ENCODE measurements at places on chromosomes 13 and 19.

- no peak for DNase-seq
Measured at GRCh38 chr13:109783815-109784589, 2.4 kb downstream of the IRS2 start.

GRCh38 chr19:8259922-8260247, 48.3 kb downstream of the CD320 start:
- DNase-seq: no peak

GRCh38 chr19:41156207-41156606, 36.8 kb upstream of the CYP2S1 start:
- DNase-seq: no peak

GRCh38 chr19:17861542-17862402, 2.1 kb downstream of the RPL18A start:
- DNase-seq: no peak

DNA sequence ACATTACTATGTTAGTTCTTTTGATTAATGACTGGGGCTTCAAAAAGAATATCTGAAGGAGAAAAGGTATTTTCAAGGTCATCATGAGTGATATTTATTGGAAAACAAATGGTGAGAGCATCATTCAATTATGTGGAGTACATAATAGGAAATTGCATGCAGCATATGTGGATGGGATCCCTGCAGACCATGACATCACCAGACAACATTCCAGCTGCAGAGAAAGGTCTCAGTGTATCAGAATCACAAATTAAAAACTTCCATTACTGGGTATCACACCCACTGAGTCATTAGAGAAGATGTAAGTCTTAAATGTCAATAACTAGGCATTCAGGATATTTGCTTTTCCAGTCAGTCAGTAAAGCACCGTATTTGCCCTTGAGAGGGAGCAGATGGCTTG, 574.4 kb upstream of the SLC10A2 start:
- DNase-seq: no peak

DNA sequence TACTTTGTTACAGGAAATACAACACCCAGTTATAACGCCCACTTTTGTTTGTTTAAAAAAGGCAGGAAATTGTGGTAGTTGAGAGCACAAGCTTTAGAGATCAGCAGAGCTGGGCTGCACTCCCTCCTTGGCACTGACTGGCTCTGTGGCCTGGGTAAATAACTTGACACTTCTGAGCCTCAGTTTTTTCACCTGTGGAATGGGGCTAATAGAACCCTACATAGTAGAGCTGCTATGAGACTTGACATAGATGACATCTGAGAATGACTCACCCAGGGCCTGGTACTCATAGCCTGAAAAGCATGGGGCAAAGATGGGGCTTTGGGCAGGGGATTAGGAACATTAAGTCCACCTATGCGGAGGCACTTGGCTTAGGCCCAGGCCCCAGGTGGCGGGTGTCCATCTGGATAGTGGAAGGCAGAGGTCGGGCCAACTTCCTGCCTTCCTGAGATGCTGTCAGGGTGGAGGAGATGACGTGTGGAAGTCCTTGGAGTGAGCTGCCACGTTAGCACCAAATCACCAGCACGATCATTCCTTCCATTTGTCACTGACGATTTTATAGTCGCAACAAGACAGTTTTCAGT, 159.1 kb downstream of the KATNAL1 start:
- no peak for DNase-seq

GRCh38 chr19:18915639-18916038, 3.5 kb downstream of the COPE start:
- DNase-seq: peak; percentile 33

DNA sequence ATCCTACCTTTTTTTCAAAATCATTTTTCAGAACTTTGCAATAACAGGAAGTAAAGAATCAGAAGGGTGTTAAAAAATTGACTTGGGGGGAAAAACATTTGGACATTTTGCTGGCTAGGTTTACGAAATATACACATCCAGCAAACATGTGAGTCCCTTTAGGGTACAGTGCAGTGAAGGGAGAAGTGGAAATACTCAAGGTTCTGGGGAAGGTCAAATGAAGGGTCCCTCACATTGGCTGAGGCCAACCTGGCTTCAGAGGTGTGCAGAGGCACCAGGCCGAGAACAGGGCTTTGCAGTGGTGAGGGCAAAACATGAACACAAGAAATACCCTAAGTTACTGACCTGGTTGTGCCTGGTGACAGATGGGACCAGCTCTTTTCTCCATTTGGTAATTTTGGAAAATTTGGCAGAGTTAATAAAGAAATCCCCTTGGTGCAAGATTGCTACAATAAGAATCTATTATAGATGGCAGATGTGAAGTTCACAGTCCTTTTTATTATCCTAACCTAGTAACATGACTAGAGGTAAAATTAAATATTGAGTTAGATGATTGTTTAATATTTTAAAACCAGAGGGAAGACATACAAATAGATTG, 1.5 kb upstream of the UPF3A start:
- DNase-seq: no peak

DNA sequence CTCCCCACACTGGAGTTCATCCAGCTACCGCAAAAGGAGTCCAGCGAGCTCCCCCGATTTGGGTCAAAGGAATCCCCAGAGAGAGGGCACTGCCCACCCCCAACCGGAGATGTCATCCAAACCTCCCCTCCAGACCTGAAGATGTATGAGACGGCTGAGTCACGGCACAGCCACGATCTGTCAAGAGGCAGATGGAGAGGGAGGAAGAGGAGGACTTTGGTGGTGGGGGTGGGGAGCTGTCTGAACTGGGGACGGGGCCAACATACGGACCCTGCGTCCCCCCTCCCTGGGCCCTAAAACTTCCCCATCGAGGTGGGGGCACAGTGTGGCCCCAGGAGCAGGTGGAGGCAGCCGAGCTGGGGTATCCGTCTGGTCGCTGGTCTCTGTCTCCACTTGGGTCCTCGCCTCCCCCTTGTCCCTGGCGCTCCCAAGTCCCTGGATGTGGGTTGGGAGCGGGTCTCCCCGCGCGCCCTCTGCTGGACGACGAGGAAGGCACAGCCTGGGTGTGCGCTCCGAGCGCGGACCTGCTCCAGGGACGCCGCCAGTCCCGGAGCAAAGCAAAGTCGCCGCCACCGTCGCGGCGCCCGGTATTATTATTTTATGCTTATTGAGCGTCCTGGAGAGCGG, 3.8 kb downstream of the PDE4A start:
- DNase-seq: peak; percentile 77

DNA sequence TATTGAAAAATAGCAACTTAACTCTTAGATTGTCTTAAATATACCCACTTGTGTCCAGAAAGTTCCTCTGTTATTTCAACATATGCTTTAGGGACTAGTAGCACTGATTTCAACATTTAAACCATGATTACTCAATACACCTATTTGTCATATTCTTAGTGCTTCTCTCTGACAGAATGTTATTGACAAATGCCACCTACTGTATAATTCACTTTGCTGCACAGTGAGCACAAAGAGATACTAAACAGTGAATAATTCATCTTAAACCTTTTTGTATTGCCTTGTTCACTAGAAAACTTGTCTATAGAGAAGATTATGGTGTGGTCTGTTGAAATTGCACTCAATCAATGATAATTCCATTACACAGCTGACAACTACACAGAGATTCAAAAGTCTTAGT, 692.6 kb downstream of the PCDH17 start:
- no peak for DNase-seq

- no peak for DNase-seq
Measured at GRCh38 chr19:33661336-33661735, 39.6 kb downstream of the CHST8 start.

- no peak for DNase-seq
Measured at GRCh38 chr13:71252184-71252704, 614.8 kb downstream of the DACH1 start.

- DNase-seq: no peak
Measured at GRCh38 chr13:94256721-94257120, 222.8 kb downstream of the DCT start.

DNA sequence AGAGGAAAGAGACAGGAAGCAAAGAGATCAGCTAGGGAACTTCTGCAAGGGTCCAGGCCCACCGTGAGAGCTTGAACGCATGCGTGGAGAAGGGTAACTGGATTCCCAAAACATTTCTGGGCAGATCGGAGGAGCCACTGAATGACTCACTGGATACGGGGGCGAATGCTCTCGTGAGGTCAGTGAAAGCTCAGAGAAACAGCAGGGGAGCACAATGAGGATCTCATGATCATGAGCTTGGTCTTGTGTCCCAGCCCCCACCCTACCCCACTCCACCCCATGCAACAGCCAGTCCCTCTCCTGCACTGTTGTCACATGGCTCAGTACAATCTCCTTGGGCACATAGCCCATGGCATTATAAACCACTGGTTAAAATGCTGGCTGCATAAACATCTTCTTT, 40.6 kb downstream of the DCLK1 start:
- DNase-seq: no peak

- no peak for DNase-seq
Measured at GRCh38 chr13:34749046-34749445, 193.0 kb upstream of the NBEA start.

- DNase-seq: no peak
Measured at GRCh38 chr13:63209330-63210017, 1793.8 kb upstream of the PCDH20 start.

DNA sequence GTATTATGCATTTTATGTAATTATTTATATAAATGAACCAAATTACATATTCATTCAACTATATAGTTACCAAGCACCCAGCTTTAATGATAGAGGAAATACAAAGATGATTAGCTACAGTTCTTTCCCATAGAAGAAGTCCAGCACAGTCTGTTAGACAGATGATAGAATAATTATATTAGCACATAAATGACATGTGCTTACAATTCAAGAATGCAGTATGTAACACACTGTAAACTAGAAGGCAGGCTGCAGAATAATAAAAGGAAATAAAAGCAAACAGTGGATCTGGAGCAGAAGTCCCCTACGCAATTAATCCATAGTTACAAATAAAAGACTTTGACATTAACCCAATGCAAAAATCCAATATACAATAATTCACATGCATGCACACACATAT, 379.0 kb downstream of the DNAJC15 start:
- no peak for DNase-seq

DNA sequence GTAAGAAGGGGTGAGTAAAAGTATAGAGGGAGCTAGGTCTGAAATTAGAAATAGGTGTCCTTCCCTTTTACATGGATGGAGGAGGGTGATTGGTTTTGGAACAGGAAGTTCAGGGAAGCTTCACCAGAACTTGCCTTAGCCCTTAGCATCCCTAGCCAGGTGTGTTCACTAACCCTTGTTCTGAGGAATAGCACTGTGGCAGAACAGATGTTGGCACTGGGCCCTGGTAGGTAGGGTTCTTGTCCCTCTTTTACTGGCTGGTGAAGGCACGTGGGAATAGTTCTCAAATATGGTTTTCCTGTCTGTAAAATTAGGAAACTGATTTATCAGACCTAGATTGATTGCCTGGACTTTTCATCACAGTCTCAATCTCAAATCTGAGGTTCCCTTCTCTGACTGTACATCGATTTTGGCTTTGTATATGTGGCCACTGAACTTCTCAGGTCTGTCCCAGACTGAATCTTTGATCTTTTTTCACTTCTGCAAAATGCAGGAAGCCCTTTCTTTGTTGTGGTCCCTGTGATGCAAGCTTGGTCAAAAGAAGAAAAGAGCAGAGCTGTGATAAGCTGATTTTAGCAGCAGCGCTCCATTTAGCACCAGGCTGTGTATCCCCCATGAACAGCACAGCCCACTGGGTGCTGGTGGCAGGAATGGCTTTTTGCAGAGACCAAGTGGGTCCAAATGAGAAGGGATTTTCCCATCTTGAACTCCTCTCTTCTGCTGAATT, 86.2 kb upstream of the HTR2A start:
- no peak for DNase-seq

- no peak for DNase-seq
Measured at GRCh38 chr13:93368718-93369117, 142.1 kb downstream of the GPC6 start.

- no peak for DNase-seq
Measured at GRCh38 chr13:26821672-26822071, 61.1 kb upstream of the GPR12 start.

GRCh38 chr13:62682788-62683187, 1267.1 kb upstream of the PCDH20 start:
- DNase-seq: no peak

DNA sequence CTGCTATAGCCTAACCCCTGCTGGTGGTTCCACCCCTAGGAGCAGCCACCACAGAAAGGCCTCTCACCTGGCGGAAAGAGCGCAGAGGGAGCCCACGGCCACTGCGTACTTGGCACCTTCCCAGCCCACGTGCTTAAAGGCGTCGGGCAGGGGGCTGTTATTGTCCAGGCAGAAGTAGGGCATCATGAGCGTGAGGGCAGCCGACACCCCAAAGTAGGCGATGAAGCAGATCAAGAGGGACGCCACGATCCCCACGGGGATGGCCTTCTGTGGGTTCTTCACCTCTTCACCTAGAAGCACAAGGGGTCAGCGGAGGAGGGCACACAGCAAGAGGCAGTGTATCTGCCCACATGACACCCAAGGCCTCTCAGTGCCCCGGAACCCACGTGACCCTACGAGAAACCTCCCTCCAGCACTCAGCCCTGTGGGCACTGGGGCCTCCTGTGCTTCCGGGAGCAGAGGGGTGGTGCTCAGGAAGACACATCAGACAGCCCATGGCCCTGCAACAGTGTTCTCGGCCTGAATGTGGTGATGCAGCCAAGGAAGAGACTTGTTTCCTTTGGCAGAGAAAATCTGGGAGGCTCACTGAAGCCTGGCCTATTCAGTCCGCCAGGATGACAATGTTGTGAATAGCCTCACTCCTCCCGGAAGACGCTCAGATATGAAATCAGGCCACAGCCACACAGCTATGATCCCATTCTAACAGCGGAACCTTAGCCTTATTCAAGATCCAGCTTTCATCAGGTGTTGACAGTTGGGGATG, 72.1 kb downstream of the SLC7A1 start:
- no peak for DNase-seq

DNA sequence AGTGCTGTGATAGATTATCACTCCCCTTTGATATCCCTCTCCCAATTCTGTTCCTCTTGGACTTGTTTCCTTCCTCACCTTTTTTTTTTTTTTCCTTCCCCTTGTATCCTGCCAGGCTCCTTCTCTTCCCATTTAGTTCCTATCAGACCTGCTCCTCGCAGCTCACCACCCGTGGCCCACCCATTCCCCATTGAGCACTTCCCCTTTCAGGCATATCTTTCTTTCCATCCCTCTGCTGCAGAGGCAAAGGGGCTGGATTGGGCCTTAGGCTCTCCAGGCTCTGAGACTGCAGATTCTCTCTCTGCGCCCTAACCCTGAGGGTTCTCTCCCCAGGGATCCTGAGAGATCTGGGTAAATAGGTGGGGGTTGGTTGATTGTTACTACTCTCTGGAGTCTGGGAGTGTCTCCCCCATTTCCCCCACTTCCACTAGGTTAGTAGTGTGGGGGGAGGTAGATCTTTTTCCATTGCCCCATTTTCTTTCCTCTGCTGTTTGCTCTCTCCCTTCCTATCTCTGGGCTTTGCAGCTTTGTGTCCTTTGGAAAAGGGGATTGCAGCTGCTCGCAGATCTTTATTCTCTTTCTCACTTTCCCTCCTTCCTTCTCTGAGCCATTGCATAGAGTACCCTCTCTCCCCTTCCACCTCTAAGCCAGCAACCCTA, 2.3 kb downstream of the ARHGAP35 start:
- DNase-seq: no peak

- no peak for DNase-seq
Measured at GRCh38 chr13:110684388-110685056, 21.4 kb downstream of the CARS2 start.
